Heart right ventricle (tissue), 16 donors: ENCODE measurements at places on chromosomes 5 and 9. TPM values are rescaled to one million over a fixed set of nuclear protein-coding genes. Genes with fewer than 3 reads are reported as not detected.

The ANKRD18A gene
- polyA plus RNA-seq: 1.9 TPM

The GFPT2 gene
- 12.7 TPM for polyA plus RNA-seq

The FKTN gene
- polyA plus RNA-seq: 2.2 TPM

GRCh38 chr5:144120661-144121180 is 49.7 kb downstream of the YIPF5 start:
- no peak for DNase-seq
- H3K4me1 ChIP-seq: no peaks in the 10 kb centered on the region
- no peaks in the 10 kb centered on the region for H3K36me3 ChIP-seq

DNA sequence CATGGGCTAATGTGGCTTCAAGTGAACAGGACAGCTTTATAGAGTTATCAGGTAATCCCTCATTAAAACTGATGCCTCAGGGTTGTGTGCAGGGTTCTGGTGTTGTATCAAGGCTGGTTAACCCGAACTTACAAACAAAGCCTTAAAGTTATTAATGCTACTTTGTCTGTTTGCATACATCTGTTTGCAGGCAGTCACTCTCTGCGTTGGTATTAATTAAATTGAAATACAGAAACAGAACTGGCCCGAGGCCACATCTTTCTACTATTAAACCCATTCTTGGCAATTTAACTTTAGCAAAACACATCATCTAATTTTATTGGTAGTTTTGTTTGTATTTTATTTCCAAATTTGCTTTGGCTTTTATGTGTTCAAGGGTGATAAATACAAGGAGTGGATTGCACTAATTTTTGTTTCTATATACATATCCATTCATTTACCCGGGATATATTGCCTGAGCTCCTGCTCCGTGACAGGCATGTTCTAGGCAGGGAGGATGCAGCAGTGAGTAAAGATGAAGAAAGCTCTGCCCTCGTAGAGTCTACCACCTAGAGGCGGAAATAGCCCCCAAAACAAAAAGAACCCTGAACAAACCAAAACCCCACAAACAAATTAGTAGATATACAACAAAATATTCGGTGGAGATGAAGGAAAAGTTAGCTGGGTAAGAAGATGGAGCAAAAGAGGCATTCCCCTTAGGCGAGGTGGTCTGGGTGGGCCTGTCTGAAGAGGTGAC is 164.2 kb downstream of the MACROH2A1 start:
- no peak overlapping the region for H3K27ac ChIP-seq
- H3K4me3 ChIP-seq: no peak overlapping the region
- no peaks in the 10 kb centered on the region for H3K4me1 ChIP-seq
- H3K36me3 ChIP-seq: no peaks in the 10 kb centered on the region
- peaks cover 3% of the 10 kb centered on the region for H3K27me3 ChIP-seq

DNA sequence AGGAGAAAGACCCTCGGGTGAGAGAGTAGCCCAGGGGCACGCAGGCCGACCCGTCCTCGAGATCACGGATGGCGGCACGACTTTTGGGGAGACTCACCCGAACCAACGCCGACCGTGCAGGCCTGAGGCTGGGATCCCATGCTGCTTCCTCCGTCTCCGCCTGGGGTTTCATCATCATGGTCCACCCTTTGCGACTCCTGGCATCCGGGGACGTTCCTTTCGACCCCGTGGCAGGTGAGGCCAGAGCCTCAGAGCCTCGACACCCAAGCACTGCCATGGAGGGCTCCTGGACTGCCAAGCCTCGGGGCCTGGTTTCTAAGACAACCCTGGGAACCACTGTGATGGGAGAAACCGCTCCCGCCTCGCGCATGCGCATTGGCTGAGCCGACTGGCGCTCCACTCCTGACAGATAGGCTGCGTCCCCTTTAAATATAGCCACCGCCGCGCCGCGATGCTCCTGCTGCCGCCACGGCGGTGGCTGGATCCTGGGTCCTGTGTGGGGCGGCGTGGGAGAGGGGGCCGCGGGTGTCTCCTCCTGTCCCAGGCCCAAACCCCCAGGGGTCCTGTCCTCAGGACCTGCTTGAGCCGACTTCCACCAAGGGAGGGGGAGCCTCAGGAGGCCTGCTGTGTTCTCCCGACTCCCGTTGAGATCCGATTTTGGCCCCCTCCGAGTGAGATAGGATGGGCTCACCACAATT is 481.6 kb downstream of the SPATA31A7 start:
- no peaks in the 10 kb centered on the region for H3K4me1 ChIP-seq
- no peak for DNase-seq
- no peaks in the 10 kb centered on the region for H3K27me3 ChIP-seq

DNA sequence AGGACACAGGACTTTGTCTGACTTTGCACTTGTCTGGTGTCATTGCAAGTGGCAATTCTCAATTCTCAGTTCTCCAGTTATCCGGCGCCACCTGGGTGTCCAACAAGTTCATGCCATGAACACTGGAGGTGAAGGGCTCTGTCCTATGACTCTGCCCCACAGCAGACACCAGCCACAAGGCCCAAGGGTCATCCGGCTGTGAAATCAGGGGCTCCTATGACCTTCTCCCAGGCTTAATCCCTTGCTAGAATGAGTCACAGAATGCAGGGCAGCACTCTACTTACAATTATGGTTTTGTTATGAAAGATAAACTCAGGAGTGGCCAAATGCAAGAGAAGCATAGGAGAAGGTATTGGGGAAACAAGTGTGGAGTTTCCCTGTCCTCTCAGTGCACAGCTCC is 392.0 kb downstream of the GADD45G start:
- no peak overlapping the region for H3K27ac ChIP-seq
- no peak overlapping the region for H3K4me3 ChIP-seq
- no peaks in the 10 kb centered on the region for H3K27me3 ChIP-seq
- no peak for DNase-seq
- no peaks in the 10 kb centered on the region for H3K36me3 ChIP-seq
- peaks cover 57% of the 10 kb centered on the region for H3K4me1 ChIP-seq

DNA sequence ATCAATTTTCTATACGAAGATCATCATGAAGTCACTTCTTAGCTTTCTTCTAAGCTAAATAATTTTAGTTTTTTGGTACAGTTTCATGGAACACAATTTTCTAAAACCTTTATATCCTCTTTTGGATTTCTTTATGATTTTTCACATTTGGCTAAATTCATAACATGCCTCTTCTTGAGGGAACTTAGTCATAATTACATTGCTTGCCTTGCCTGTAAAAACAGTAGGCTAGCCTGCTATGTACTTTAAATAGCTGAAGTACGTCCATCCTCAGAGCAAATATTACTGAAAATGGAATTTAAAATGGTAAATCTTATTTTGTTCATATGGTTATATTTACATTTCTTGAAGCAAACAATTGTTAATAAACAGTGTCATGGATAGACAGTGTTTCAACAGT is 225.0 kb downstream of the VPS13A start:
- no peak overlapping the region for H3K4me3 ChIP-seq
- H3K27me3 ChIP-seq: no peaks in the 10 kb centered on the region
- no peaks in the 10 kb centered on the region for H3K36me3 ChIP-seq
- DNase-seq: no peak

DNA sequence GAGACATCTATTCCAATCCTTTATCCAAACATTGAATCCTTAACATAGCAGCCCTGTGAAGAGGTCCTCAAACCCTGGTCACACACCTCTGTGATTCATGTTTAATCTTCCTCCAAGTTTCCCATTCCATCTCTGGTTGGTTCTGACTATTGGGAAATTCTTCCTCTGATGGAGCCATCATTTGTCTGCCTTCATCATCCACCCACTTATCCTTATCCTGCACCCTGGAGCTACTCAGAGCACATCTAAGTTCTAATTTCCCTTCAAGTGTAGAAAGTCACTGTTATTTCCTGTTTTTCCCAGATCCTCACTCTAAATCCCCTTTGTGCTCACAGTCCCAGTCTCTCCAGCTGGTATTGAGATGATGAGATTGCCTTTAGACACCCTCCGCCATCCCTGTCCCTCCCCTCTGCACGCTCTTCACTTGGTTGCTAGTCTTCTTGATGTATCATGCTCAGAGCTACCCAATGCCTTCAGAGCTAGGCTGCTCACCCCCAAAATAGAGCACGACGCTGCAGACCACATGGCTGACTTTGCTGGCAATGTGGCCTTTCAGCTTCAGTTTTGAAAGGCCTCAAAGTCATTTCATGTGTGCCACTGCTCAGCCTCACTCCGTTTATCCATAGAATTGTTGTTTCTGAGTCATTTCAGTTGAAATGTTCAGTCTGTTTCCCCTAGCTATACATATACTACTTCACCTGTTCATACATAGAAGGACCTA is 154.3 kb downstream of the PALM2AKAP2 start:
- H3K4me3 ChIP-seq: no peak overlapping the region
- DNase-seq: no peak
- H3K36me3 ChIP-seq: no peaks in the 10 kb centered on the region
- H3K27me3 ChIP-seq: no peaks in the 10 kb centered on the region
- H3K4me1 ChIP-seq: peaks cover 11% of the 10 kb centered on the region
- no peak overlapping the region for H3K27ac ChIP-seq

DNA sequence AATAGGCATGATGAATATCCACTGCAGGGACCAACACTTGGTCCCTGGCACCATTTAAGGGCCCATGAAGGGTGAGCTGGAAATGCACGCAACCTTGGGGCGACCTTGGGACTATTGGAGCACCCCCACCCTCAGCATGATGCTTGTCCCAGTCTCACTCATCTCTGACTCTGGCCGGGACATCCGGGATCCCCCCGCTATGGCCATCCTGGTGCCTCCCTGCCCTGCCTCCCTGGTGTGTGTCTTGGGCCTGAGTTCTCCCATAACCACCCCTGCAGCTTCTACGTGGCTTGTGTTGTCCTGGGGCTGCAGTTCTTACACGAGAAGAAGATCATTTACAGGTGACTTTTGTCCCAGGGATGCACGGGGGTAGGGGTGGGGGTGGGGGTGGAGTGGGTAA is 5.9 kb downstream of the ZDHHC12 start:
- no peaks in the 10 kb centered on the region for H3K27me3 ChIP-seq
- H3K27ac ChIP-seq: no peak overlapping the region
- H3K4me1 ChIP-seq: no peaks in the 10 kb centered on the region
- no peak for DNase-seq

DNA sequence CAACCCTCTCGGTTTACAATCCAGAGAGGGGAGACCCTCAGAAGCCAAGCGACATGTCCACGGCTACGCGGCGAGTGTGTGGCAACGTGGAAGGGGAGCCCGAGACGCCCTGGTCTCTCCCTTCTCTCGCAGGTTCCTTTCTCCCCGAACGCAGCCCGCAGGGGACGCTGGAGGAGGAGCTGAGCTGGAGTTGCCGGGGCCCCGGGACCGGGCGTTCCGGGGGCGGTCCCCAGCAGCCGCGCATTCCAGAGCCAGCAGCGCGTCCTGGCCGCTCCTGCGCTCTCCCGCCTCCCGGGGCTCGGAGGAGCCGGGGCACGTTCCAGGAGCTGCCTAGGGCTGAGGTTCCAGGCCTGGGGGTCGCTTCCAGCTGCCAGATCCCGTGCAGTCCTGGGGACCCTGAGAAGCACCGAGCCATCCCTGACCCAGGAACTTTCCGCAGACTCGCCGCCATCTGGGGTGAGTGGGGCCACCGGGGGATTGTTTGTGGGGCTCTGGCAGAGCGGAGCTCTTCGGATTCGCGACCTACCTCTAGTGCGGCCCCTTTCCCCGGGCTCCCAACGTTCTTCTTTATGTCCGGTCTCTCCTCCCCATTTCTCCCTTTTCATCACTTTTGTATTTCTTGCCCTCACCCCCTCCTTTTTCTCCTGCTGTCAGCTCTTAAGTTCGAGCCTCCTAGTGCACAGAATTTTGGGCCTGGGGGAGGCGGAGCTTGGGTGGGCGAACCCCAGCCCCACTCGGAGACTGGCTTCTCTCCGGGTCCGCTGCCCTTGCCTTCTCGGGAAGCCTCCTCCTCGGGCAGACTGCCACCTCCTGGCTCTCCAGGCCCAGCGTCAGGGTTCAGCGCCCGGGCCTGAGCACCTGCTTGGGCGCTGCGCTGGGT is at the start of gene SMIM3:
TSS of gene SMIM3 (plus strand) at position 241 of the 880 bp plus-strand sequence. CDS start 16,684 bp downstream, outside the sequence.
- no peaks in the 10 kb centered on the region for H3K27me3 ChIP-seq
- peak within 1 kb of the TSS; percentile 90 for H3K27ac ChIP-seq
- peaks cover 30% of the 10 kb centered on the region for H3K4me1 ChIP-seq
- no peaks in the 10 kb centered on the region for H3K36me3 ChIP-seq

GRCh38 chr9:123335193-123335985 is 20.6 kb upstream of the CRB2 start:
- peaks cover 2% of the 10 kb centered on the region for H3K4me1 ChIP-seq
- H3K27ac ChIP-seq: no peak overlapping the region
- no peaks in the 10 kb centered on the region for H3K36me3 ChIP-seq
- DNase-seq: no peak
- H3K4me3 ChIP-seq: no peak overlapping the region

DNA sequence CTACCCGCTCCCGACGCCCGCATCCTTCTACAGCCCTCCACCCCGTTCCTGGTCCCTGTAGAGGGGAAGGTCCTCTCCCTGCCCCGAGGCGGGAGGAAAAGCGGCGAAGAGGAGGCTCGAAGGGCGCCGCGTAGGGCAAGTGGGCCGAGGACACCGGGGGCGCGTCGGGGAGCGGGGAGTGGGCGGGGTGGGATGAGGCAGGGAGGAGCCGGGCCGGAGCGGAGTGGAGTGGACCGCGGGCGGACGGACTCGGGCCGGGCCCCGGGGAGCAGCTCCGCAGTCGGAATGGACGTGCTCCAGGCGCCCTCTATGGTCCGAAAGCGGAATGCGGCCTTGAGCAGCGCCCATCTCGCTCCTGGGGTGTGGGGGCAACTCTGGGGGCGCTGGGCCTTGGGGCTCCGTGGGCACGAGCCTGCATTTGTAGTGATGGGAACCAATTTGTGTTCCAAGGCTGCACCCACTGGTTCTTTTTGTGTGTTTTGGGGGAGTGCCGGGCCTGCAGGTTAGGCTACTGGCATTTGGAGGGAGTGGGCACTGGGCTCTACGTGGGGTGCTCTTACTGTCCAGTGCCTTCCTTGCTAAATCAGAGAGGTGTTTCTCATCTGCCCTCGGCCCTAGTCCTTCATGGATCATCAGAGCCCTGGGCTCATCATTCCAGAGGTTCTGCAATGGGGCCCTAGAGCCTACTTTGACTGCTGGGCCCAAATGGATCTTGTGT is 7.3 kb downstream of the IRX1 start:
- peaks cover 82% of the 10 kb centered on the region for H3K27me3 ChIP-seq
- no peaks in the 10 kb centered on the region for H3K36me3 ChIP-seq

DNA sequence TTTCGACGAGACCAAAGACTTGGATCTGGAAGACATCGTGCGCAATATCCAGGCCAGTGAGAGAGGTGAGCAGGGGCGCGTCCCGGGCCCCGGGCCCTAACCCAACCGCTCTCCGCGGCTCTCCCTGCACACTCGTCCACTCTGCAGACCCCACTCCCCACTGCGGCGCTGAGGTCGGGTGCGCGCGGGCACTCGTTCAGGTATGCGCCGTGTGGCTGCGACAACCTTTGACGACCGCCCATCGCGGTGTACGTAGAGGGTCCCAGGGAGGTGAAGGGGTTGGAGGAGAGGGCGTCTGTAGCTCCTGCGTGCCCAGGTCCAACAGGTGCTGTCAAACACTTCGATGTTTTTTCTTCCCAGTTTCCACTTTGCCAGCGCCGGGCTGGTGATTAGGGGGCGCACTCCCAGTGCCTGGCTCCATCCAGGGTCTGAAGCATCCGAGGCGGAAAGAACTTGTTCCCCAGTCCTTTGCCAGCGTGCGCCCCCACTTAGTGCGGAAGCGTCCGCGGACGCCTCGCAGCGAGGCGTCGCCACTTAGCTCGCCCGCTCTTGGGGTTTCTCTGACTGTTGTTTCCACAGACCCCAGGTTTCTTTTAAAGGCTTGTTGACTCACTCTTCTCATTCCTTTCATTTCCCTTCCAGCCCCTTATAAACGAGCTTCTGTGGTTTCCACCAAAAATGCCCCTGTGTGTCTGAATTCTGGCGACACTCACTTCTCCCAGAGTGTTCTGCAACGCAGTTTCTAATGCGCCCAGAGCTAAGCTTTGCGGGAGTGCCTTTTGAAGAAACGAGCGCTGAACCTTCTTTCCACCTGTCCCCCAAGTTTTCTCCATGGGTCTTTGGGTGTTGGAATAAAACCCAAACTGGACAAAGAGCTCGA is 1.6 kb downstream of the NPR3 start:
- peak overlapping the region; percentile 72 for H3K4me3 ChIP-seq
- H3K27ac ChIP-seq: peak overlapping the region; percentile 40
- no peak for DNase-seq
- H3K27me3 ChIP-seq: peaks cover 35% of the 10 kb centered on the region
